Activated naive CD8-positive, alpha-beta T cell treated with anti-CD3 and anti-CD28 coated beads, Interleukin-2, amount 50 U/mL, for 16 hours (primary cell): ENCODE measurements at places on chromosomes 6 and 20.

DNA sequence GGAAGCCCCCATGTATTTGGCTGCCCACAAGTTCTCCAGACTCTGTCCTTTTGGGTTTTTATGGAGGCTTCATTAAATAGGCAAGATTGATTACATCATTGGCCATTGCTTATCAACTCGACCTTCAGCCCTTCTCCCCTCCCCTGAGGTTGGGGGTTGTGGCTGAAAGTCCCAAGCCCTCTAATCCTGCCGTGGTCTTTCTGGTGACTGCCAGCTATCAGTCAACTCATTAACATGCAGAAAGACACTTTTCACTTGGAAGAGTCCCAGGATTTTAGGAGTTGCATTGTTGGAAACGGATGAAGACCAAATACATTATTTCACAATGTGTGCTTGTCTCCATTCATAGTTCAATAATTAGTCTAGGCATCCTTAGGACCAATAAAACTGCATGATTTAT lies 9.5 kb downstream of the CDC5L start:
- no peak for DNase-seq

DNA sequence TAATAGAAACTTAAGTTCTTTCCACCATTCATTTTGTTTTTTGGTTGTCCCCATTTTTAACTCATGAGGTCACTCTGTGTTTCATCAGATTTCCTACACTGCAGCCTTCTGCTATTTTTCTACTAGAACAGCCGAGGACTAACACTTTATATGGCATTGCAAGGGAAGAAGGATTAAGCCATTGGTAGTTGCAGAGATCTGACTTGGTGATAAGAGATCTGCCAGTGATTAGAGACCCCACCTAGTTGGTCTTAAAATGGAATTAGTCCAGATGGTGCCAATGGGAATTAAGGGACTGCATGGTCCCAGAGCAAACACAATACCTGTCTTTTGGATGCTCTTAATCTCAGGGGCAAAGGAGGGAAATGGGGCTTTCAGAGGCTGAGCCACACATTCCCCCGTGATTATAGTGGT lies 125.5 kb upstream of the TMEM170B start:
- no peak for DNase-seq

- no peak for DNase-seq
Measured at GRCh38 chr6:8240301-8240700, 138.0 kb upstream of the EEF1E1 start.

GRCh38 chr6:118410001-118410400 lies 138.1 kb upstream of the PLN start:
- no peak for DNase-seq

DNA sequence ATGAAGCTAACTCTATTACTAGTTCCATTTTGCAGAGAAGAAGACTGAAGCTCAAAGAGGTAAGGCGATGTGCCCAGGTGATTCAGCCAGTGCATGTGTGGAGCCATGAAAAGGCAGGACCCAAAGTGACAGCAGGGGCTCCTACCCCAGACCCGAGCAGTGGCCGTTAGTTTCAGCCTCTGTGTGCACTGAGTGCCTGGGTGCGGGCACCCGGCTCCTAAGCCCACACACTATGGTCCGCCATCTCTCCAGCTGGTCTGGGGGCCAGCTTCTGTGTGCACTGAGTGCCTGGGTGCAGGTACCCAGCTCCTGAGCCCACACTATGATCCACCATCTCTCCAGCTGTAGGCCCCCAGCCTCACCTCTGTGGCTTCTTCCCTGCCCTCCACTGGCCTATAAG lies 123.5 kb upstream of the CST7 start:
- no peak for DNase-seq

- no peak for DNase-seq
Measured at GRCh38 chr6:20173833-20174792, 38.2 kb downstream of the MBOAT1 start.

- DNase-seq, result peak; percentile 22
Measured at GRCh38 chr20:3407040-3407770, at the start of gene DNAAF9. Gene DNAAF9 (minus strand): TSS chr20:3407669. CDS start chr20:3407557, 112 bp downstream.

GRCh38 chr20:16095226-16095625 lies 478.0 kb downstream of the KIF16B start:
- DNase-seq, result no peak

DNA sequence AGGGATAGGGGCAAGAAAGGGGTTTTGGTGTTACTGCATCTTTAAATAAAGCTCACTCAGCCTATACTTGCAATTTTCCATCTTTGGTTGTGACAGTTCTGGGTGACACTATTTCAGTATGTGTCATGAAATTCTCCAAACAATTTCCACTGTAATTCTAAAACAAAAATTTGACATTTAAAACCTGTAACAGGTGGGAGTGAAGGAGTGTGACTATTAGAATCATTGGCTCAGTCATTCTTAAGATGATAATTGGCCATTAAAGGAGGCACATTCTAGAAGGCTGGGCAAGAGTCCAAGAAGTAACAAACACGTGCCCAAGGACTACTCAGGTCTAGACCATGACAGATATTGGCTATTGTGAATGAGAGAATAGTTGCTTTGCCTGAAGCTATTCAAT lies 153.3 kb upstream of the ARG1 start:
- no peak for DNase-seq

DNA sequence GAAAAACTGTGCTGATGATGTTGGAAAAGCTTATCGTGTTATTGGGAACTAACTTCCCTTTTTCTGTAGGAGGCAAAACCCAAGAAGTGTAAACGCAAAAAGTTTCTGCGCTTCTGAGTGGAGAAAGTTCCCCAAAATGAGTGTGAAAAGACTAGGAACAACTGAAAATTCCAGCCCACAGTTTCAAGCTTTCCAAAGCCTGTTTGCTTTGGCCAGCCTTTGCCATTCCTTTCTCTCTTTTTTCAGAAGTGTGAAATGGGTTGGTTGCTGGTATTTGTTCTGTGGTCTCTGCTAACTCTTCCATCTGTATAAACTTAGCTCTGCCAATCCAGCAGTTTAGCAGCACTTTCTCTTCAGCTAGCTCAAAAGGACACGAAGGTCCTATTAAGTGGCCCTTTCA lies 491.3 kb downstream of the MAFB start:
- no peak for DNase-seq
